ENCODE measurements at places on chromosomes 7 and 10.
A peak's percentile ranks its signal among the peaks of the same experiment; 100 is the strongest.

- DNase-seq: peak; percentile 80
Measured at GRCh38 chr7:25303281-25304181, 75.2 kb upstream of the NPVF start.

GRCh38 chr7:92758796-92759431 lies 77.5 kb downstream of the CDK6 start:
- DNase-seq: no peak

- no peak for DNase-seq
Measured at GRCh38 chr7:468681-469562, 50.7 kb downstream of the PDGFA start.

- DNase-seq: no peak
Measured at GRCh38 chr7:123844712-123845219, at the start of gene HYAL4. Gene HYAL4, plus strand, starts transcription at chr7:123845169. Its CDS starts 23,105 bp downstream, at chr7:123868274.

GRCh38 chr7:33933611-33934281 lies 28.4 kb downstream of the BMPER start:
- DNase-seq: peak; percentile 78
